ENCODE measurements at places on chromosomes 2 and 18.

GRCh38 chr18:31680831-31681568 is 3.4 kb downstream of the B4GALT6 start:
- DNase-seq = peak; percentile 59
- H3K27me3 ChIP-seq = no peaks in the 10 kb centered on the region

GRCh38 chr2:18611184-18611583 is 21.8 kb upstream of the NT5C1B start:
- no peaks in the 10 kb centered on the region for H3K27me3 ChIP-seq
- H3K27ac ChIP-seq = no peak overlapping the region
- no peak for DNase-seq
- H3K36me3 ChIP-seq = no peaks in the 10 kb centered on the region
- H3K4me1 ChIP-seq = no peaks in the 10 kb centered on the region

DNA sequence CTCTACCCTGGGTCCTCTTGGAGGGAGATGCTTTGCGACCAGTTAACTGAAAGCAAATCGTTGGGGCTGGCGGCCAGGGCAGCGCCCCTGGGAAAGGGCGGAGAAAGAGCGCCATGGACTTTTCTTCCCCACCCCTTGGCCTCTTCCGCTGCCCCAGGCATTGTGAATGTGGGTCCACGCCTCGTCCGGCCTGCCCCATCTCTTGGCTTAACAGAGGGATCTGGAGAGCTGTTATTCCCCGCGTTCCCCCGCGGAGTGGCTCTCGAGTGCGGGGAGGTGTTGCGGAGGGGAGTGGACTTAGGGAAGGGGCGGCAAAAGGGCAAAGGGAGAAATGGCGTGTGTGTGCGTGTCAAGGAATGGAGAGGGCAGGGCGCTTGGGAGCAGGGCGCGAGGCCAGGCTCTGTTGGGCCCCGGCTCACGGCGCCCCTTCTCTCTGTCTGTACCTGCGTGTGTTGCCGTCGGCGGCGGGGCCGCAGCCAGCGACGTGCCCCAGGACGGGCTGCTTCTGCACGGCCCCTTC is 6.6 kb downstream of the EMX1 start:
- H3K4me3 ChIP-seq = no peak overlapping the region
- no peaks in the 10 kb centered on the region for H3K4me1 ChIP-seq
- no peak overlapping the region for H3K27ac ChIP-seq
- H3K36me3 ChIP-seq = no peaks in the 10 kb centered on the region

GRCh38 chr2:171966235-171966634 is 33.5 kb upstream of the METAP1D start:
- no peak overlapping the region for H3K4me3 ChIP-seq
- H3K27me3 ChIP-seq = no peaks in the 10 kb centered on the region
- no peak overlapping the region for H3K27ac ChIP-seq
- no peak for DNase-seq

DNA sequence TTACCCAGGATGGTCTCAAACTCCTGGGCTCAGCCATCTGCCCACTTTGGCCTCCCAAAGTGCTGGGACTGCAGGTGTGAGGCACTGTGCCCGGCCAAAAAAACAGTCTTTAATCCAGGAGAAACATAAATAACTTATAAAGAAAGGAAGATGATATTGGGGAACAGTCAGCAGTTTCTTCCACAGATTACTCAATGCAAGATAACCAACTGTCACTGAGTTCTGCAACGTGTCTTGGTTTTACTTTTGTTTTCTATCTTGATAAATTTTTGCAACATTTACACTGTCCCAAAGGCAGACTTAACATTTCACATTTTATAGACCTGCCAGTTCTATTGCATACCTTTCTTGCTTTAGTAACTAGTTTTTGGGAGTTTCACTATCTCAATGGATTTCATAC is 71.1 kb downstream of the ANKRD44 start:
- no peaks in the 10 kb centered on the region for H3K27me3 ChIP-seq
- peaks cover 61% of the 10 kb centered on the region for H3K4me1 ChIP-seq
- H3K27ac ChIP-seq = peak overlapping the region; percentile 79

DNA sequence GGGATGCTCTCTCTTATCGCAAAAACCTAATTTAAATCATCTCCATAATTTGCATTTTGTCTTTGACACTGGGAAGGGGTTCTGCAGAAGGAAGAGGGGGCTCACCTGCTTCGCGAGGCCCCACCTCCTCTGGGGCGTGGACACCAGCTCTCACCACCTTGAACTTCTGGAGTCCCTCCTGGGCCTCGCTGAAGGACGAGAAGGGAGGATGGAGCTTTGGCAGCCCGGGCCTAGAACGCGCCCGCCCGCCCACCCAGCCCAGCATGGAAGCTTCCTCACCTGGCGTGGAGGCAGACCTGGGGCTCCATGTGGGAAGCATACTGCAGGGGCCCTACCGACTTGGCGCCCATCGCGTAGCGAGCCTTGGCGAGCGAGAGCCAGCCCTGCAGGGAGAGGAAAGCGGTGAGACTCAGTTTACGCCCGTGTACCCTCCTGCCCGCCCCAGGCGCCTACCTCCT is 1.1 kb upstream of the IMP4 start:
- peaks cover 42% of the 10 kb centered on the region for H3K36me3 ChIP-seq
- peak overlapping the region; percentile 90 for H3K27ac ChIP-seq
- H3K4me1 ChIP-seq = peaks cover 2% of the 10 kb centered on the region
- DNase-seq = no peak
- no peaks in the 10 kb centered on the region for H3K27me3 ChIP-seq
- H3K4me3 ChIP-seq = peak overlapping the region; percentile 93

GRCh38 chr2:232521959-232522622 is 1.9 kb downstream of the PRSS56 start:
- peaks cover 30% of the 10 kb centered on the region for H3K4me1 ChIP-seq
- H3K4me3 ChIP-seq = no peak overlapping the region
- H3K27me3 ChIP-seq = peaks cover 71% of the 10 kb centered on the region
- DNase-seq = no peak
- no peaks in the 10 kb centered on the region for H3K36me3 ChIP-seq

DNA sequence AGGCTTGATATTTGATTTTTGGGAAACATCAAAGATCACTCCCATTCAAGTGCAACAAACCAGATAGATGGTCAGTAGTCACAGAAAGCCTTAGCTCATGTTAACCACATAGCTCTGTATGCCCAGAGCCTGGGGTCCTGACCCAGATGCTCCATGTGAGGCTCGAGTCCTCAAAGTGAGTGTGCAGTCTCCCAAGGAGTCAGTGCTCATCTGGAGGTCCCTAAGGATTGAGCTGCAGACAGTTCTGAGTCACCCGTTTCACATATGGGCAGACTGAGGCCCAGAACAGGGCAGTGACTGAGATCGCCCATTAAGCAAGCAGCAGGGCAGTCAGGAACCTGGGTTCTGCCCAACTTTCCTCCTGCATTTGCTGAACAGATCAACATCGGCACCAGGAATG is 9.2 kb downstream of the TMEM37 start:
- DNase-seq = no peak
- no peaks in the 10 kb centered on the region for H3K36me3 ChIP-seq
- no peak overlapping the region for H3K4me3 ChIP-seq
- H3K27me3 ChIP-seq = no peaks in the 10 kb centered on the region
- no peak overlapping the region for H3K27ac ChIP-seq

- no peak overlapping the region for H3K4me3 ChIP-seq
- peak; percentile 37 for DNase-seq
- no peaks in the 10 kb centered on the region for H3K27me3 ChIP-seq
- H3K4me1 ChIP-seq = no peaks in the 10 kb centered on the region
- H3K36me3 ChIP-seq = no peaks in the 10 kb centered on the region
These were observed 156.0 kb downstream of the TFCP2L1 start for GRCh38 chr2:121128741-121129659.

GRCh38 chr18:36492604-36493329 is 195.3 kb downstream of the FHOD3 start:
- H3K4me1 ChIP-seq = no peaks in the 10 kb centered on the region
- H3K27ac ChIP-seq = no peak overlapping the region
- no peaks in the 10 kb centered on the region for H3K36me3 ChIP-seq
- no peaks in the 10 kb centered on the region for H3K27me3 ChIP-seq
- H3K4me3 ChIP-seq = no peak overlapping the region
- DNase-seq = no peak

DNA sequence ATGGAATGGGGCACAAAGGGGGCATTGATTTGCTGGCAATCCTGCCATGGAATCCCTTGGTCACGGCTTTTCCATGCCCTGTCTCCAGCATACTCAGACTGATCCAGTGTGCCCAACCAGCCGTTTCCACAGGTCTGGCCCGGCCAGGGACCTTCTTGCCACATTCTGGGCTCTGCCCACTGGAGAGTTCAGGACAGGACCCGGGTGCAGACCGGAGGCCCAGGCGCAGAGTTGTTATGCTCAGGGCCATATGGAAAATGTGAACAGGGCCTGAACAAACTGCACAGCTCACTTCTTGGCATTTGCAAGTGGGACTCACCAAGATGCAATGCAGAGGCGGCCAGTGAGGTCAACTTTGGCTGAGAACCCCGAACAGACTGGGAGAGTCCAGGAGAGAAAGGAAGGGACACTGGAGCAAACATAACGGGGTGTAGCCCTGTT is 15.6 kb upstream of the ASAP2 start:
- no peak for DNase-seq
- no peak overlapping the region for H3K4me3 ChIP-seq
- H3K36me3 ChIP-seq = no peaks in the 10 kb centered on the region
- no peaks in the 10 kb centered on the region for H3K4me1 ChIP-seq
- no peak overlapping the region for H3K27ac ChIP-seq

GRCh38 chr2:224101820-224102630 is 62.9 kb upstream of the SERPINE2 start:
- no peak overlapping the region for H3K27ac ChIP-seq
- peaks cover 6% of the 10 kb centered on the region for H3K27me3 ChIP-seq
- no peak for DNase-seq
- H3K4me1 ChIP-seq = no peaks in the 10 kb centered on the region
- H3K36me3 ChIP-seq = no peaks in the 10 kb centered on the region

- H3K27ac ChIP-seq = no peak overlapping the region
- DNase-seq = no peak
- H3K36me3 ChIP-seq = no peaks in the 10 kb centered on the region
- no peaks in the 10 kb centered on the region for H3K27me3 ChIP-seq
- H3K4me1 ChIP-seq = peaks cover 20% of the 10 kb centered on the region
- no peak overlapping the region for H3K4me3 ChIP-seq
These were observed 162.3 kb downstream of the TGIF1 start for GRCh38 chr18:3612315-3612714.

GRCh38 chr2:120775194-120775593 is 39.5 kb downstream of the GLI2 start:
- H3K27ac ChIP-seq = no peak overlapping the region
- no peaks in the 10 kb centered on the region for H3K4me1 ChIP-seq
- H3K27me3 ChIP-seq = no peaks in the 10 kb centered on the region
- H3K4me3 ChIP-seq = no peak overlapping the region

DNA sequence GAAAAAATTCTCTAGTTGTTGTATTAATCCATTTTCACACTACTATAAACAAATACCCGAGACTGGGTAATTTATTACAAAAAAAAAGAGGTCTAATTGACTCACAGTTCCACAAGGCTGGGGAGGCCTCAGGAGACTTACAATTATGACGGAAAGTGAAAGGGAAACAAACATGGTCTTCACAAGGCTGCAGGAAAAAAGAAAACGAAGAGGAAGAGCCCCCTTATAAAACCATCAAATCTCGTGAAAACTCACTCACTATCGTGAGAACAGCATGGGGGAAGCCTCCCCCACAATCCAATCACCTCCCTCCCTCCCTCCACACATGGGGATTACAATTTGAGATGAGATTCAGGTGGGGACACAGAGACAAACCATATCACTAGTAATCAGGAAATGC is 61.7 kb upstream of the SPTBN1 start:
- H3K36me3 ChIP-seq = no peaks in the 10 kb centered on the region
- no peak for DNase-seq
- H3K27ac ChIP-seq = no peak overlapping the region
- no peaks in the 10 kb centered on the region for H3K27me3 ChIP-seq
- no peaks in the 10 kb centered on the region for H3K4me1 ChIP-seq

DNA sequence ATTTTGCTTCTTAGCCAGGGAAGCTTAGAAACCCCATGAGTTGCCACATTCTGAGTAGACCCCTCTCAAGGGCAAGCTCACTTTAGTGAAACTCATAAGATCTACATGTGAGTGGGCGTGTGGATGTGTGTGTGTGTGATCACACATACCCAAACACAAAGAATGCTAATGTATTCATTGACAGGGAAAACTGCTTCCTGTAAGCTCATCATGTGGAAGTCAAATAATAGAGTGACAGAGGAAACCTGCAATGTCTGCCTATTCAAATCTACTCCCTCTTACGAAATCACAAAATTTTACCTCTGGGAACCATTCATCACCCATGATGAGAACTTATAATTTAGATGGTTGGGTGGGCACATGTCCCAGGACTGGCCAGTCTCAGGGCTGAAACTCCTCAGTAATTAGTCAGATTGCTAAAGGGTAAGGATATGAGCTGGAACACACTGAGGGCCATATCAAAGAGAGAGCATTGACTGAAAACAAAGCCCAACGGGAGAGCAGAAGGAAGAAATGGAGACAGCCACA is 94.5 kb upstream of the CCDC150 start:
- H3K4me3 ChIP-seq = no peak overlapping the region
- no peaks in the 10 kb centered on the region for H3K4me1 ChIP-seq
- no peak overlapping the region for H3K27ac ChIP-seq
- H3K36me3 ChIP-seq = no peaks in the 10 kb centered on the region

DNA sequence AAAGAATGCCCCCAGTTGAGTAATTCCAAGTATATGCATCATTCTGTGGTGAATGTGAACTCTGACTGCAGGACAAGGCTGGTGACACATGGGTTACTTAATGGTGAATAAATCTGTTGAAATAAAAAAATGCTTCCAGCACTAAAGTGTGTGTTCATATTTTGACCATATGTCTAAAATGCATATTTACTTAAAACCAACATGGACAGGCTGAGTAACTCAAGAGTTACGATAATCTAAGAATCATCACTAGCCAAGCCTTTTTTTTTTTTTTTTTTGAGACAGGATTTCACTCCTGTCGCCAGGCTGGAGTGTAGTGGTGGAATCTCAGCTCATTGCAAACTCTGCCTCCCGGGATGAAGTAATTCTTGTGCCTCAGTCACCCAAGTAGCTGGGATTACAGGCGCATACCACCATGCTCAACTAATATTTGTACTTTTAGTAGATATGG is 47.1 kb upstream of the CCBE1 start:
- H3K4me1 ChIP-seq = no peaks in the 10 kb centered on the region
- no peak overlapping the region for H3K27ac ChIP-seq
- no peak for DNase-seq
- H3K36me3 ChIP-seq = no peaks in the 10 kb centered on the region
- H3K27me3 ChIP-seq = no peaks in the 10 kb centered on the region
- H3K4me3 ChIP-seq = no peak overlapping the region

DNA sequence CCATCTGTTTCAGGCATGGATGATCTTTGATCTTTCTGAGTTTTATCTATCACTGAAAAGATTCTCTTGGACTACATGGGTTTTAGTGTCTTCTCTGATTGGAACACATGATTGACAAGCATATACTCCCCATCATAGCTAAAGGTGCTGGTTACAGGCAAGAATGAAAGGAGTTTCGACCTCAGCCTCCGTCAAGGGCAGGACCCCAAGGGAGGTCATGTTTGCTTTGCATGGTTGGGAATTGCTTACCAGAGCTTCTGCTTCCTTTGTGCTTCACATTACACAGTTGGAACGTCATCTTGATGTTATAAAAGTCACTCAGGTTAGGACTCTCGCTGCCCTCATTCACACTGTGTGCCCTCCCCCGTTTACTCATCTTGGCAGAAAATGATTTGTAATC is 287.7 kb downstream of the PIK3C3 start:
- H3K27ac ChIP-seq = no peak overlapping the region
- no peaks in the 10 kb centered on the region for H3K27me3 ChIP-seq
- H3K4me3 ChIP-seq = no peak overlapping the region
- H3K4me1 ChIP-seq = no peaks in the 10 kb centered on the region
- H3K36me3 ChIP-seq = no peaks in the 10 kb centered on the region

GRCh38 chr2:211931314-211931713 is 607.3 kb downstream of the ERBB4 start:
- H3K27me3 ChIP-seq = no peaks in the 10 kb centered on the region
- DNase-seq = no peak
- H3K27ac ChIP-seq = no peak overlapping the region
- H3K4me1 ChIP-seq = peaks cover 16% of the 10 kb centered on the region

Data from common myeloid progenitor, CD34-positive (primary cell).